ENCODE measurements at places on chromosomes 2 and 18. TPM values are rescaled to one million over a fixed set of nuclear protein-coding genes. Genes with fewer than 3 reads are reported as not detected.

DNA sequence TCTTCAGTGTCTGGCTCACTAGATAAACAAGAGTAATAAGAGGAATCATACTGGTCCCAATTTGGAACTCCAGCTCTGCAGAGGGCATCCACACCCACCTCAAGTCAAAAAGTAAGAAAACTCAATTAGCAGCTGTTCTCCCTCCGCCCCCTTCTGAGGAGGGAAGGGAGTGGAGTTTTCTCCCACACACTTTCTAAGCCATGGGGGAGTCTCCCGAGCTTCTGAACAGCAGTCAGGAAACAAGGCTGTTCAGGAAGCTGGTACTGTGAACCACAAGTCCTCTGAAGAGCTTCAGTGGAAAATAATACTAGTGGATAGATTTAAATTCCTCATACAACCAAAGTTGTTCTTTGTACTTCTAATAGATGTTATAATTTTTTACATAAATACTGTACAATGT lies 32.9 kb upstream of the SPTBN1 start:
- DNase-seq = peak; percentile 61

GRCh38 chr2:149871091-149871885 lies 283.7 kb upstream of the MMADHC start:
- no peak for DNase-seq

DNA sequence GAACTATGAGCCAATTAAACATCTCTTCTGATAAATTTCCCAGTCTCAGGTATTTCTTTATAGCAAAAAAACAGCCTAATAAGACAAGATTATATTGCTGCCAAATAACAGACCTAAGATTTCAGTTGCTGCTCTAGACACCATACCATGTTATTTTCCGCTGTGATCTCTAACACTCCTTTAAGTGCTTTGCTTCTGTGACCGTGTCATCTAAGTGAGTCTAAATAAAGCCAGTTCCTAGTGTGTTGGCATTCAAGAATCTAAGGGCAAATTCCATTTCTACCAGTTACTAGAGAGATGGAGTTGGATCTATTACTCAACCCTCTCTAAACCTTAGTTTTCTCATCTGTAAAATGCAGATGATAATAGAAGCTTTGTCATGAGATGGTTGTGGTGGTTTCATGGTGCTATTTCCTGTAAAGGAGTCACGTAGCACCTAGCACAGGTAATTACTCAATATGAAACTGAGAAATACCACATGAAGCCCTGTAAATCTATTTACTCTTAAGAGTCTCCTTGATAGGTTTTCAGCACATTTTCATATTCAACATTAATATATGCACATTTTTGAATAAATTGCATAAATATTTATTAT lies 40.5 kb downstream of the SPHKAP start:
- no peak for DNase-seq

GRCh38 chr2:26327291-26328272 lies 18.4 kb upstream of the SELENOI start:
- DNase-seq = no peak

DNA sequence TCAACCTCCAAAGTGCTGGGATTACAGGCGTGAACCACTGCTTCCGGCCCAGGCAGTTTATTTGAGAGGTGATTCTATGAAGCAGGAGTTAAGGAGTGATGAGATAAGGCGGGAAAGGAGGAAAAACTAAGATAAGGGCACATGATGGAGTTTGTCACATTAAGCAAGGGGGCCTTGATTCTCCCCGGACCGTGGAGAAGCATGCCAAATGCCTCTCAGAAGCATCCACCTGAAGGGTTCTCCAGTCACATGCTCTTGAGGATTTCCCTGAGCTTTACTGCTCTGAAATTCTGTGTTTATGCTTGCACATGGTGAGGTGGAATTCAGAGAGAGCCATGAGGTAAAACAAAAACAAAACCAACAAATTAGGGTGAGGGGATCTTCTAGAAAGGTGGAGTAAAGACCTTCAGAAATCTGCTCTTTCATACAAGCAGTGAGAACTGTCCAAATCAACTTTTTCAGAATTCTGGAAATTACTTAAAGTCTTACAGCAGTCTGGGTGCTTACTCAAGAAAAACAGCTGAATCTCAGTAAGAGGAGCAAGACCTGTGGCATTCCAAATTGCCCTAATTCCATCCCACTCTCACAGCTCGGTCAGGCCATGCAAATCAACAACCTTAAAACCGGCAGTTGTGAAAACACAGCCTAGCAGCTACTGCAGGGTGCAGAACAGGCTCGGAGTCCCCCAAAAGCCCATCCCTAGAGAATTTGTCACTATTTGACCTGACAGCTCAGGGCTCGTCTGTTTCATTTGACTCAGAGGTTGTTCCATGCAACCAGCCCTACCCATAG lies 69.1 kb upstream of the CTLA4 start:
- no peak for DNase-seq

- no peak for DNase-seq
Measured at GRCh38 chr2:172270278-172271079, 156.9 kb upstream of the ITGA6 start.

DNA sequence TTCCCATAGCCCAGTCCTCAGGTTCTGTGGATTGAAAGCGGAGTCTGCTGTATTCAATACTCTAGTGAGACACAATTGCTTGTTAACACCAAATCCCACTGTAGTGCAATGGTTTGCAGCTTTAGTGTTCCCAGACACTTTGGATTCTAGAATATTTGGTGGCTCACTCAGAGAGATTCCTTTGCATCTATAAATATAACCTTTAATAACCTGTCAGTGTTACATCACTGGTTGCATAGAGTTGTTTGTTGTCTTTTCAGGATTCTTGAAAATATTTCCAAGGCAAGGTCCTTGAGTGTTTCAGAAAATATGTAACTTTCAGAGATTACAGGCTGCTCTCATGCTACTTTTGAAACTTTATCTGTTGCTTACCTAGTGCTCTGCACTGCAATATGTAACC lies 157.5 kb downstream of the ZEB2 start:
- no peak for DNase-seq

- no peak for DNase-seq
Measured at GRCh38 chr2:12750166-12750905, 33.6 kb downstream of the TRIB2 start.

DNA sequence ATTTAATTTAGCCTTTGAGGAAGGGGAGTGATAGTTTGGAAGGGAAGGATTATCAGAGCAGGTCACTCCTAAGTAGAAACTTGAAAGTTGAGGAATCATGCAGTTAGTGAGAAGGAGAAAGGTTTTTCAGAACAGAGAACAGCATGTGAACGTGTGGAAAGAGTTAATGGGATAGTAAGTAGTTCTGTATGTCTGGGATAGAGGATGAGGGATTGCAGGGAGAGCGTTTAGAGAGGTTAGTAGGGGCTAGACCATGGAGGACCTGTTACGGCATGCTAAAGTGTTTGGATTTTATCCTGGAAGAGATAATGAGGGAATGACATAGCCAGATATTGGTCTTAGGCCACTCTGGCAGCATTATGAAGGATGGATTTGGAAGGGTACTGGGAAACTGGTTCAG lies 1.8 kb downstream of the ZNF512 start:
- no peak for DNase-seq

GRCh38 chr2:152624805-152625204 lies 92.5 kb downstream of the PRPF40A start:
- DNase-seq = no peak

DNA sequence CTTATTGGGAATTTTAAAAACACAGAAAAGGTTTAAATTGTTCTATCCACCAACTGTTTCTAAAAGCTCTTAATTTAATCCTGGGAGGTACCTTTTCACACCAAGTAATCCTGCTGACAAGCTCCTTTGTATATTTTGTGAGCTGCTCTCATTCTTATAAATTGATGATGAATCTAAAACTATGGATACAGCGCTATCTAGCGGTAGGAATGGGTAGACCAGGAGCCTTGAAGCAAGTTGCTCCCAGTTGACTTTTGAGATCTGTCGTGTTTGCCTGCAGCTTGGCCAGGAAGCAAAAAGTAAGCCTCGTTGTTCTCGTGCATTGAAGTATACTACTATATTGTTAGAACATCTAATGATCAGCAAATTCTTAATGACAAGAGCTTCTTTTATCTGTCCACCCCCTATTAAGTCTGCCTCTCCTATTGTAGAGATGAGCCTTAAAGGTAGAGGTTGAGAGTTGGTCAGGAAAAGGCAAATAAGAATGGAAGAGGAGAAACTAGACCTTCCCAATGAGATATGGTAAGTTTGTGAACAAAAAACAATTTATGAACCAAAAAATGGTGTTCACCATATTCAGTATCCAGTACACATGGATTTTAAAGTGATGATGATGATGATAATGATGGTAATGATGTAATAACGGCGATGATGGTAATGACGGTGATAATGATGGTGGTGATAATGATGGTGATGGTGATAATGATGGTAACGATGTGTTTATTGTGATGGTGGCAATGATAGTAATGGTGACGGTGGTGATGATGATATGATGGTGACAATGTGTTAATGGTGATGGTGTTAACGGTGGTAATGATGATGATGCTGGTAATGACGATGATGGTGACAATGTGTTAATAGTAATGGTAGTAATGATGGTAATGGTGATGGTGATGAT lies 212.1 kb upstream of the NCKAP5 start:
- DNase-seq = no peak

GRCh38 chr18:22789600-22789999 lies 143.5 kb upstream of the RBBP8 start:
- no peak for DNase-seq

DNA sequence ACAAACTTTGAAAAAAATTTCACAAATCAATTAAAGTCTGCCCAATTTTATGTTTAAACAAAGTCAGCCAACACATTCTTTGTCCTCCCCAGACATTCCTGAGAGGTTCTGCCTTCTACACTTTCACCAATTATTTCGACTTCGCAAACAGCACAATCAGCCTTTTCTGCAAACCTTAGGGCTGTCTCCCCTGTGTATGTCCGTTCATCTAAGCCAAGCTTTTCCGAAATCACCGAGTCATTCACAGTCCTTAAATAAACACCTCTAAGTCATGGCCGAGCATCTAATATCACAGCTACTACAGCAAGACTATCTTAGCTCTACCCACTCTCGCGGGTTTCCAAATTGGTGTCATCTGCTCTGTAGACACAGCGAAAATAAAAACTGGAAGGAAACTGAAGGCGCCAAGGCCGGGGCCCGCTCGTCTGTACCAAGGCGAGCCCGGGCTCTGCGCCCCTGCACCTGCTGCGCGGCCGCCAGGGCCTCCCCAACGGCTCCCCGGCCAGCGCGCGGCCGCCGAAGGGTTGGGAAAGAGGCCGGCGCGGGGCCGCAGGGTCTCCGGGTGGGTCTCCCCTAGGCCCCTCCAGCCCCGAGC lies 730 bp downstream of the ODC1 start:
- no peak for DNase-seq

- DNase-seq = no peak
Measured at GRCh38 chr18:41873730-41874129, 81.3 kb upstream of the PIK3C3 start.

DNA sequence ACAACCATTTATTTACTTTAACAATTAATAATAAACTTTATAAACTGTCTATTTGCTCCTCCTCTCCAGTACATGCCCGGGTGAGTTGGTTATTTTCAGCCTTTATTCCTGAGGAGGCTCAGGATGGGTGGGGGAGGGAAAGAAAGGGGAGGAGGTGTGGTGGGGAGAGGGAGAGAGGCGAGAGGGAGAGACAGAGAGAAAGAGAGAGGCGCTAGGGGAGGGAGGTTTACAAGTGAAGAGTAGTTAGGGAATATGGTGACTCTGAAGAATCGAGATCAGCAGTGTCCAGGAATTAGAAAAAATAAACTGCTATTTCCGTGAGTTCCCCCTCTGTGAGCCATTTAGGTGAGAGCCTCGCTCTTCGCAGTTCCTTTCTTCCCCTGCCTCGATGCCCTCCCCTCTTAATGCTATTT lies 138.9 kb downstream of the MEIS1 start:
- no peak for DNase-seq

DNA sequence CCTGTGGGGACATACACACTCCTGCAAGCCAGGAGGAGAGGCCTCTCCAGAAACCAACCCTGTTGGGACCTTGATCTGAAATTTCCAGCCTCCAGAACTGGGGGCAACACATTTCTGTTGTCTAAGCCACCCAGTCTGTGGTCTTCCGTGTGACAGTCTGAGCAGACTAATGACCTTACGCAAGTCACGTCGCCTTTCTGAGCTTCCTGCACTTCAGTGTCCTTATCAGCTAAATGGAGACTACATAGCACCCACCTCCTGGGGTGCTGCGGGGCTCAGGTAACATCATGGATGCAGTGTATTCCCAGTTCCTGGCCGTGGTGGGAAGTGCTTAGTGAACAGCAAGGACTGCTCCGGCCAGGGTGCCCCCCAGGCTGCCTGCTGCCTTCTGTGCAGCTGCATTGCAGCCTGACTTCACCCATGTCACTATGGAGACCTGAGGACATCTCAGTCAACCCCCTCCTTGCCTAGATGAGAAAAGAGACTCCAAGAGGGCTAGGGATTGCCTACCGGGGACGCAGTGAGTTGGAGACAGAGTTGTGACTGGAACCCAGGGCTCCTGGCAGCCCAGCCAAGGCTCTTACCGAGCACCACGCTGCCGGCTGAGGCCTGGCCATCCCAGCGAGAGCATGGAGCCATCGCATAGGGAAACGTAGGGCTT lies 61.2 kb upstream of the FZD5 start:
- no peak for DNase-seq

- DNase-seq = no peak
Measured at GRCh38 chr2:48943436-48943835, 187.9 kb upstream of the LHCGR start.

- no peak for DNase-seq
Measured at GRCh38 chr2:177429688-177430325, 37.2 kb downstream of the AGPS start.

Gene GREB1
- 6.0 TPM for polyA plus RNA-seq

Gene COQ10B
- 29.0 TPM for polyA plus RNA-seq

Gene MOGAT1
- 0.51 TPM for polyA plus RNA-seq

Gene KCNG2
- not detected for polyA plus RNA-seq

Gene CFAP65
- not detected for polyA plus RNA-seq

Gene DSG3
- not detected for polyA plus RNA-seq

Gene CELF4
- 0.07 TPM for polyA plus RNA-seq

Gene HOXD8
- polyA plus RNA-seq = 0.35 TPM

Gene CHRND
- polyA plus RNA-seq = not detected

Gene ANKRD53
- polyA plus RNA-seq = 1.1 TPM

Gene FTCDNL1
- polyA plus RNA-seq = 0.44 TPM

Gene CCBE1
- polyA plus RNA-seq = 0.83 TPM

Gene ADCYAP1
- polyA plus RNA-seq = 0.29 TPM

All from heart right ventricle (tissue), 16 donors.